ENCODE measurements at places on chromosomes 11 and 22. TPM values are rescaled to one million over a fixed set of nuclear protein-coding genes. Genes with fewer than 3 reads are reported as not detected.

The RTL10 gene
- 19.0 TPM for total RNA-seq

The OR51I1 gene
- not detected for total RNA-seq

The KRTAP5-8 gene
- total RNA-seq: not detected

The NRGN gene
- 1.6 TPM for total RNA-seq

The SLC22A25 gene
- not detected for total RNA-seq

The SIK2 gene
- 8.1 TPM for total RNA-seq

The ELFN2 gene
- total RNA-seq: 0.32 TPM

The RPLP2 gene
- total RNA-seq: 278 TPM

The GNAZ gene
- total RNA-seq: 1.3 TPM

The CDC45 gene
- 10.4 TPM for total RNA-seq

The CCDC81 gene
- 26.8 TPM for total RNA-seq

The TSPAN32 gene
- 0.43 TPM for total RNA-seq

The OR5P2 gene
- under 0.01 TPM for total RNA-seq

The MUC5B gene
- not detected for total RNA-seq

The OVCH2 gene
- 0.64 TPM for total RNA-seq

The EMID1 gene
- under 0.01 TPM for total RNA-seq

The PRDM10 gene
- total RNA-seq: 6.1 TPM

The TPBGL gene
- total RNA-seq: not detected

The ZBTB16 gene
- 0.32 TPM for total RNA-seq

The KIRREL3 gene
- total RNA-seq: 9.9 TPM

The SELENOO gene
- 18.0 TPM for total RNA-seq

The HARBI1 gene
- 4.8 TPM for total RNA-seq

The MPEG1 gene
- not detected for total RNA-seq

The MAML2 gene
- 30.7 TPM for total RNA-seq
